NCI-H510A (cell line): ENCODE measurements at places on chromosomes 3 and 15.

DNA sequence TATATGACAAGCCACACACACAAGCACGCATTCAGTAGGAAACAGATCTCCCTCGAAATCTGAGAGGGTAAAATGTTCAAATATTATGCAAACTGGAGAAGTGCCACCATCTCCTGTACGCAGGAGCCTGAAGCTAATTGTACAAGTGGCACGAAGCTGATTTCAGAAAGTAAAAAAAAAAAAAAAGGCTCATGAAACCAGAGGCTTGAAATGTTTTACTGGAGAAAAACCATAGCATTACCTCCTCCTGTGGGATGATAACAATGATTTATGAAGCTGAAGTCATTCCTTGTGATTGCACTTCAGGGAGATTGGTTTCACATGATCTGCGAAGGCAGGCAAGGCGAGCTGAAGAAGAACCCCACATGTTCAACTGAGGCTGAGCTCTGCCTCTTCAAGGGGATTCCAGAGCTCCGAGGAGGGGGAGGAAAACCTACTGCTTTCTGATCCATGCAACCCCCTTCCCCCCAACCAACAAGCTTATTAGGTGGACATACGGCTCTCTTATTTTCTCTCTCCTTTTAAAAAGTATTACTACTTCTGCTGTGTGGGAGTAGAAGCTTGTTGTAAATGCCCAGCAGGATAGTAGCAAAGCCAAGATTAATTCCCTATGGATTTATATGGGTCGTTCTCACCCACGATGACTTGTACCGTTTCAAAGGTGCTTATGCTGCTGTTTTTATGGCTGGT, 101.1 kb downstream of the GREM1 start:
- DNase-seq, result no peak

- no peak for DNase-seq
Measured at GRCh38 chr15:101558221-101558941, 68.9 kb upstream of the PCSK6 start.

DNA sequence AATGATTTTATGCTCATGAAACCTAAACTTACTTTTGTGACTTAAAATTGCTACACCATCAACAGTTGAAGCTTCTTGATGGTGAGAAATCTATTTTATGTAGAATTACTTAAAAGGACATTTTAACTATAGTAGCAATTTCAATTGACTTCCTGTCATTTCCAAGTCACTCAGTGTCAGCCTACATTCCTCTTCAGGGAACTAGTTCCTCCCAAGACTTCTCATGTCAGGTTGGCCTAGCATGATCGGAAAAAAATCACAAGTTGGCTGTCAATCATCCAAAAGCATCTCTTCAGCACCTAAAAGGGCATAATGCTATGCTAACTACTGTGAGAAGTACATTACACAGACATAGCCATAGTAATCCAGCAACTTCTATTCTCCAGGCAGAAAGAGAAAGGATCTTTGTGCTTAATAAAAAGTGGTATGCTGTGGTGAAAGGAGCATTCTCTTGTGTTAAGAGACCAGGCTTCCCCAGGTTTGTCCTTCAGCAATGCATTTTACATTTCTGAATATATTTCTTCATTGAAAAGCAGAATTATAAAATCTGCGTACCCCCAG, 893.7 kb downstream of the AGBL1 start:
- no peak for DNase-seq

DNA sequence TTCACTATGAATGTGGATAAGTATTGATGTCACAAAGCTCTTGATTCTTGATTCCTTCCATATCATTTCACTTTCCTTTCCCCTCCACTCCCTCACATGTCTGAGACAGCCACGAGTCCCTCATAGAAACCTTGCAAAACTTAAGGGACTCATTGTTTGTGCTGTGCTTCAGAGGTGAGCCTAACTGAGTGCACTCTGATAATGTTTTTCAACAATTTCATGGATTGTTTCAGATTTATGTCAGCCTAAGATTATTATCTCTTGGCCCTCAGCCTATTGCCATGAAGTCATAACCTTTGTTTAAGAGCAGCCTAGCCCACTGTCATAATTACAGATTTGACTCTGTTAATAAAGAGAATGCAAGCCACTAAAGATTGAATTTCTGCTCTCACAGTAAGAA, 363.6 kb downstream of the MECOM start:
- no peak for DNase-seq

DNA sequence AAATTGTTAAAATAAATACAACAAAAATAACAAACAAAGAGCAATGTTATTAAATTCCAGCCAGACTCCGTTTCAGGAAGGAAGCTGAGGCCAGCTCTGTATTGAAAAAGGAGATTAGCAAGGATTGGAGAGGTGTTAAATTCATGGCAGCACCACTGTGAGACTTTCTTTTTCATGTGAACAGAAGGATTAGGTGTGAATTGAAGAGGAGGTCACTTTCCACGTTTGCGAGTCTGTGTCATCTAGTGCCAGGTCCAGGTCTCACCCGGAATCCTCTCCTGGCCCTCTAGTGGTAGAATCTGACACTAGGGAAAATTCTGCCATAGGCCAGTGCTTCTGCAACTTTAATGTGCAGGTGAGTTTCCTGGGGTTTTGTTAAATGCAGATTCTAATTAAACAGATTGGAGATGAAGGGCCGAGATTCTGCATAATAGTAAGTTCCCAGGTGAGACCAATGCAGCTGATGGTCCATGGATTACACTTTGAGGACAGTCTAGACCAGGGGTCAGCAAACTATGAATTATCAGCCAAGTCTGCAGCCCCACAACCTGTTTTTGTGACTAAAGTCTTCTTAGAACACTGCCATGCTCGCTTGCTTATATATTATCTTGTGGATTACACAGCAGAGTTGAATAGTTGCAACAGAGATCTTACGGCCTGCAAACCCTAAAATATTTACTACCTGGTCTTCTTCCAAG, 9.2 kb upstream of the SLC6A1 start:
- DNase-seq, result no peak

GRCh38 chr15:63843901-63844317, 10.2 kb upstream of the HERC1 start:
- DNase-seq, result no peak

- no peak for DNase-seq
Measured at GRCh38 chr15:63599401-63600000, 2.3 kb downstream of the FBXL22 start.

- DNase-seq, result no peak
Measured at GRCh38 chr3:169583269-169583668, 80.2 kb downstream of the MECOM start.

DNA sequence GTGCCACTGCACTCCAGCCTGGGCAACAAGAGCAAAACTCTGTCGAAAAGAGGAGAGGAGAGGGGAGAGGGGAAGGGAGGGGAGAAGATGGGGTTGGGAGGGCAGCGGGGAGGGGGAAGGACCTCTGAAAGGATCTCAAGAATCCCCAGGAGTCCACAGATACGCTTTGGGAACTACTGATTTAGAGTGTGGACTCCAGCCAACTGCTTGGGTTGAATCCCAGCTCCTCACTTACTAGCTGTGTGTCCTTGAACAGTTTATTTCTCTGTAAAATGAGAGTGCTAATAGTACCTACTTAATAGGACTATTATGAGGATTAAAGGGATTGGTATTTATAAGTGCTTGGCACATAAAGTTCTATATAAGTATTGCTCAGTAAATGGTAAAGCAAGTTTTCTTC, 45.0 kb upstream of the FAH start:
- DNase-seq, result no peak

- DNase-seq, result no peak
Measured at GRCh38 chr15:71697236-71697635, 113.1 kb upstream of the NR2E3 start.

DNA sequence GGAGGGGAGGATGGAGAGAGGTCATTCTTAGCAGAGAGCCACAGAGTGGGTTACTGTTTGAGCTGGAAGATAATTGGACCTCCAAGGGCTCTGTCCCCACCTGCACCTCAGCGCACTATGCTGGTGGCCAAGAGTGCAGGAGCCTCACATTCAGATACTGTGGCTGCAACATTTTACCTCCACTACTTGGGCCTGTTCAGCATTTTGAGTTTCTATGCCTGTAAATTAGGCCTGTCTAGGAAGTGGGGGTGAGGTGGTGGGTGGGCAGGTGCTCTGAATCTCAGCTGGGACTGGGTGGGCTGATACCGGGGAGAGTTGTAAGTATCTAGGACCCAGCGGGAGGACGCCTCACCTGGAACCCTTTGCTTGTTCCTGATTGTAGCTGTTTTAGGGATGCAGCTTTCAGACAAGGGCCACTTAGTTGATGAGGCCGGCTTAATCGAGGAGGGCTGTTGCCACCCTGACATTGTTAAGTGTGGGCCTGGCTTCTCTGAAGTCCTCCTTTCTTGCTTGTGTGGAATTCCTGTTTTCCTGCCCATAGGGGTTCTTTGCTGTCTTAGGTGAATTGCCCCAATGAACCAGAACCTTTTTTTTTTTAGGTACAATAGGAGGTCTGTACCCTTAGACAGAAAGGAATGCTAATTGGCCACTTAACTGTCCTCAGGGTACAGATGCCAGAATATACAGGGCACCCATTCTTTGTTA, 83.8 kb downstream of the SMAD3 start:
- no peak for DNase-seq

DNA sequence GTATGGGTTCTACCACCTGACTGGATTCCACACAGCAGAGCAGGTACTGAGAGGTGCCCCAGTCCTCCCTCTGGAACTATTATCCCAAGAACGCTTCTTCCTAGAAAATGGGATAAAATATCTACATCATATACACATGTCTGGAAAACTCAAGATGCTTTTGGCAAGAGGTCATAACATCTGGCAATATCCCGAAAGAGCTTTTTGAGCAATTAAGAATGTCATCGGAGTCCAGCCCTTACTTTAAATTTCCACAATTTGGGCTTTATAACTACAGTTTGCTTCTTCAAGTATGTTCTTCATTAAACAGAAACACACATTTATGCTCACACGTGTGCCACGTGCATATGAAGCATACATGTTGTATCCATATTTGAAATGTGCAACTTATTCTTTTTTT, 365.9 kb upstream of the THBS1 start:
- DNase-seq, result no peak

DNA sequence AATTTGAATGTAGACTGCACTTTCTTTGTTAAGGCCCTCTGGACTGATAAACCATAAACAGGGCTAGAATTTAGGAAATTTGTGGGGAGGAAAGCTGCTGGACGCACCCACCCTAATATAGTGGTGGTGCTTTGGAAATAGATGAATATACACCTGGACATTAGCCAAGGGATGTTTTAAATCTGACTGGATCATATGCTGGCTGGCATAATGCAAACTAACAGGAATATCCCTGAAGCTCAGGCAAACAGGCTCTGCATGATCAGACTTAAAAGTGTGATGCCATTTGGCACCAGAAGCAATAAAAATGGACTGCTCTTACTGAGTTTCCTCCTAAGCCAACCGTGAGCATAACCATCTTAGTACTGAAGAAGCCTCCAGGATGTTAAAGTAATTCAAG, 465.8 kb upstream of the ROBO1 start:
- DNase-seq, result no peak

- no peak for DNase-seq
Measured at GRCh38 chr3:182568261-182568660, 225.0 kb upstream of the ATP11B start.

DNA sequence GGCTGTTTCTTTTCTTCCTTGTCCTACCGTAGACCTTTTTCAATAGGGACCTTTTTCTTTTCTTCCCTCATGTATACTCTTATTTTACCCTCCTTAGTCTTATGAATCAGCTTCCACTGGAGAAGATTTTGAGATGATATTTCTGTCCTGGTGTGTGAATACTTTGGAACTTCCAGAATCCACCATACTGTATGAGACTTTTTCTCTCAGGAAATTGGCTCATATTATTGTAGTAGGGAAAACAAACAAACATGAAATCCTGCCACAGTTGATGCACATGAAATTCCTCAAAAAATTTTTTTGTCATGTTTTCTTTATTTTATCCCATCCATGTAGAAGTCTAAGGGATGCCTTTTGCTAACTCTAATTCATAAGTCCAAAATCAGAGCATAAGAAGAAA, 289.3 kb upstream of the PLSCR5 start:
- DNase-seq, result no peak

- DNase-seq, result no peak
Measured at GRCh38 chr15:38652998-38653397, 88.4 kb upstream of the RASGRP1 start.

DNA sequence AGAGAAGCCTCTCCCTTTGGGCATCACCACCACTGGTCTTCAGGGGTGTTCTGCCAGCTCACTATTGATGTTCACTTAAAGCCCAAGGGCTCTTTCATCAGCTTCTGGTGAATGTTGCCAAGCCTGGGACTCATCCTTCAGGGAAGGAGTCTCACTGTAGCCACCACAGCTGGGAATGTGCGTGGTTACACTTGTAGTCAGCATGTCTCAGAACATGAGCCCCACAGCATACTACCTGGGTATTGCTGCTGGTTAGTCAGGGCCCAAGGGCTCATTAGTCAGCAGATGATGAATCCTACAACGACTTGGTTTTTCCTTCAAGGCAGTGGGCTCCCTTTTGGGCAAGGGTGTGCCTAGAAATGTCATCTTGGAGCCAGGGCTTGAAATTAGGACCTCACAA, 412.9 kb downstream of the VGLL3 start:
- no peak for DNase-seq

DNA sequence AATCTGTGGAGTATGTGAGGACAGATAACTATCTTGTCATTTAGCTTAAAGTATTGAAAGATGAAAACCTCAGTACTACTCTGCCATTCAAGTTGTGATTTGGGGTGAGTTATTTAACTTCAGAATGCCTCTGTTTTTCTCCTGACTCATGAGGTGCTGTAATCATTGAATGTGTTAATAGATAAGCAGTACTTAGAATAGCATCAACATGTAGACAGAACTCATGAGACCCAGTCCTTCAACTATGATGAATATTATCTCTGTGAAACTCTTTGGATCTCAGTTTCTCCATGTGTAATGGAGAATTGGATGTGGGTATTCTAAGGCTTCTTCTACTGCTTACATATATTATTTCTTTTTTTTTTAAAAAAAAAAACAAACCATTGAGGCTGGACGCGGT, 431.4 kb downstream of the GRM7 start:
- DNase-seq, result no peak

GRCh38 chr3:100257586-100257985, 3.2 kb upstream of the TBC1D23 start:
- no peak for DNase-seq

DNA sequence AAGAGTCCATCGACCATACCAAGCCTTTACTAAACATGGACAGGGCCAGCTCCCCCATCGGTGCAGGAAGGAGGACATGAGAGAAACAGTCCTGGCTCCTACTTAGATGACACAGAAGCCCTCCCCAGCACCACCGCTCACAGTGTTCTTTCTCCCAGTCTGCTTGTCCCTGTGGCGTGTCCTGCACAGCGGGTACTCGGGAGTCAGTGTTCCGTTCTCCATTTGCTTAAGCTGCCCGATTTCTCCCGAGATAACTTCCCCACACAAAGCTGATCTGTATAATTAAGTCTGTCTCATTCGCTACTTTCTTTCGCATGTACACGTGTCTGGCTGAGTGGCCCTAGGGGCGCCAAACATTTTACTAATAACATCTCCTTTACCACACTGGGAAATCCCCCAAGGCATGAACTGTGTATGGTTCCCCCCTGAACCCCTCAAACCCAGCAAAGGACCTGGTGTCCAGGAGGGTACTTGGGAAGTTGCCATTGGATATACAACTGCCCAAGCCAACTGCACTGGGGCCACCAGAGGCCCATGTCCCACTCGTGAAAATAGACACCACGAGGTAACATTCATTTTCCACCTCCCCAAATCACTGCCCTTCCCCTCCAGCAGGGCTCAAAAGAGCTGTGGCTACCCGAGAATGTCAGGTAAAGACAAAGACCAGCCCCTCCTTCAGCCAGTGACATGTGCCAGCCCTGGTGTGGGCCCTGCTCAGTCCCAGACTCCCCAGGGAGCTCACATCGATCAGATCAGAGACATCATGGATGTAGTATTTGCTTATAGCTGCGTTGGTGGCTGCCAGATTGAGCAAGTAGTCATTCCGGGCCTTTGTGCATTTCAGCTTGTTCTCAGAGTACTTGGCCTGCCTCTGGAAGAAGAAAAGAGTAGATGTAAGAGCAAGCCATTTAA, 96.5 kb upstream of the RAD18 start:
- no peak for DNase-seq
